ENCODE measurements at places on chromosomes 11 and 22. TPM values are rescaled to one million over a fixed set of nuclear protein-coding genes. Genes with fewer than 3 reads are reported as not detected.
A peak's percentile ranks its signal among the peaks of the same experiment; 100 is the strongest.

The TMEM126B gene
- polyA plus RNA-seq, result 47.1 TPM

- DNase-seq, result no peak
Observed at GRCh38 chr11:11898648-11899047, 56.9 kb downstream of the USP47 start.

DNA sequence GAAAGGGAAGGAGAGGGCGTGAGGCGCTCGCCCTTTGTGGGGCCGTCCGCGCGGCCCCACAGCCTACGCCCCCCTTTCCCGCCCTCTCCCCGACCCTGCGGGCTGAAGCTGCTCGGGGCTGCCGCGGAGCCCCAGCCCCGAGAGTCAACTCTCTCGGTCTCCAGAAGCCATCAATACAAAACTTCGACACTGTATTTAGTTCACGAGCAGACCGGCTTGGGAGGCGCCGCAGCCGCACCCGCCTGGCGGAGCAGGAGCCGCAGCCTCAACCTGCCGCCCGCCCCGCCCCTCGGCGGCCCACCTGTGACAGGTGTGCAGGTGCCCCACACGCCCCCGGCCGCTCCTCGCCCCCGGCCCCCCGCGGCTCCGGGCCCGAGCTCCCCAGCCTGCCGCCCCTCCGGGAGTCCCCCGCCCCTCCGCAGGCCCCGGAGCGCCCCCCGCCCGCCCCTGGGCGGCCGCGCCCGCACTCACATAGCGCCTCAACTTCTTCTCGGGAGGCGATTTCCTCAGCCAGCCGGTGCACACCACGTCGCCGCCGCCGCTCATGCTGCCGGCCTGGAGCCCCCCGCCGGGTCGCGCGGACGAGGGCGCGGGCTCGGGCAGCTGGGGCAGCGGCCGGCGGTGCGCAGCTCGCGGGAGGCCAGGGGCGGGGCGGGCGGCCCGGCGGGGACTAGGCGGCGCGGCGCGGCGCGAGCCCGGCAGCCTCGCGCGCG lies at the start of gene GAB2:
Gene GAB2, minus strand, starts transcription at position 646 of the 713 bp plus-strand sequence. Its CDS starts 100 bp downstream, at position 546.
- DNase-seq, result peak; percentile 43

GRCh38 chr11:11786771-11787170 lies 55.0 kb upstream of the USP47 start:
- no peak for DNase-seq

- DNase-seq, result no peak
Observed at GRCh38 chr11:15589070-15589626, 474.4 kb downstream of the INSC start.

- no peak for DNase-seq
Observed at GRCh38 chr11:95659088-95659487, 130.5 kb downstream of the FAM76B start.

DNA sequence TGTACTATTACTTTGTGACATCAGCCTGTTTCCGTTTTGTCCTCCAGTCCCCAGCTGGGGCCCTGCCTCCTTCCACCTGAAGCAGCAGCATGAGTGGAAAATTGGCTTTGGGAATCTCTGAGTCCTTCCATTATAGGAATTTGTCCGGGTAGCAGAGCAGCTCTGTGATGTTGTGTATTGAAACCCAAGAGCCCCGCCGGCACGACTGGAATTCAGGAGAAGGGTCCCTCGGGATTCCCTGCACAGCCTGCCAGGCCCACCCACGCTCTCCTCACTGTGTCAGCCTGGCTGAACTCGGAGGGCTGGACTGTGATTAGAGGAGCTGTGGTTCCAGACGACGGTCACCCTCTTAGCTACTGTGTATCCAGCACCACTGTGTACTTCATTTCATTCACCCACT lies 18.8 kb upstream of the TSPAN18 start:
- DNase-seq, result no peak

The TMPRSS5 gene
- polyA plus RNA-seq, result not detected

The OR5J2 gene
- not detected for polyA plus RNA-seq

- no peak for DNase-seq
Observed at GRCh38 chr11:29485641-29486040, 531.2 kb downstream of the KCNA4 start.

DNA sequence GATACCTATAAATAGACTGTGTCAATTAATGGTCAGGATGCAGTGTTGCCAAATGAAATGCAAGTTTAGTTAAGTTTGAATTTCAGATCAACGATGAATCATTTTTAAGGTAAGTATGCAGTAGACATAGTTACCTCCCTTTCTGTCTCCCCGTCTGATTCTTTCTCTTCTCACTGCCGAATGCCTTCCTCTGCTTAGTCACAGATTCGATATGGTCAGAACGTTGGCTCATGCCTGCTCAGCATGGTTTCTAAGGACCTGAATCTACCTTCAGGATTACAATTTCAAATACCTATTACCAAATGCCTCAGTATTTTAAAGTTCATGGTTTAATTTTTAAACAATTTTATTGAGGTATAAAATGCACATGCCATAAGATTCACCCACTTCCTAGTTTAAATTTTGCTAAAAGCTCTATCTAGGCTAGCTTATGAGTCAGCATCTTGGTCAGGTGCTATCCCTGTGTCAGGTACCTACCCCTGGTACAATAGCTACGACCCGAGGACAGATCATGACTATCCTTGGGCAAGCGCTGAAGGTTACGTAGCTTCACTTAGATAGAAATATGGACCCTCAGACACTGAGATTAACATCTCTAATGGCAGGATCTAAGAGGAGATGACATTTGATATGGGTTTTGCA lies 78.2 kb upstream of the SPON1 start:
- no peak for DNase-seq

GRCh38 chr11:24198481-24198880 lies 298.4 kb upstream of the LUZP2 start:
- DNase-seq, result no peak

The AASDHPPT gene
- 55.9 TPM for polyA plus RNA-seq

The KRTAP5-6 gene
- polyA plus RNA-seq, result not detected

- no peak for DNase-seq
Observed at GRCh38 chr11:134724779-134725140, 312.7 kb upstream of the B3GAT1 start.

DNA sequence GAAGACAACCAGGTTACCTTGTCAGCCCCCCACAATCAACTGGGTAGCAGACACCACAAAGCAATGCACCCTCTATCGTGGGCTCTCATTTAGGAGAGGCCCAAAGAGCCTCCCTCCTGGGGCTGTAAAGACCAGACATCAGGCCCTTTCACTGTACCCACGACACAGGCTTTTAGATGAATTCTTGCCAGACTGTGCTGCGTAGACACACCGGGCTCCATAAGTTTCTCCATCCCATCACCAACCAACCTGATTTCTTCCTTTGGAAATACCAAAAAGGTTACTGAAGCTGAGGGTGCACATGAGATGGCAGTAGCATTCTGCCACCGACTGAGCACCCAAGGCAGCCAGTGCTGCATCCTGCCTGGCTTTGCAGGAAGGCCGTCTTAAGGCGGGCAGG lies 46.4 kb upstream of the SLC25A1 start:
- DNase-seq, result no peak

GRCh38 chr22:43325176-43325575 lies 18.0 kb downstream of the SCUBE1 start:
- DNase-seq, result no peak

- DNase-seq, result no peak
Observed at GRCh38 chr11:104286129-104286528, 122.2 kb upstream of the PDGFD start.

DNA sequence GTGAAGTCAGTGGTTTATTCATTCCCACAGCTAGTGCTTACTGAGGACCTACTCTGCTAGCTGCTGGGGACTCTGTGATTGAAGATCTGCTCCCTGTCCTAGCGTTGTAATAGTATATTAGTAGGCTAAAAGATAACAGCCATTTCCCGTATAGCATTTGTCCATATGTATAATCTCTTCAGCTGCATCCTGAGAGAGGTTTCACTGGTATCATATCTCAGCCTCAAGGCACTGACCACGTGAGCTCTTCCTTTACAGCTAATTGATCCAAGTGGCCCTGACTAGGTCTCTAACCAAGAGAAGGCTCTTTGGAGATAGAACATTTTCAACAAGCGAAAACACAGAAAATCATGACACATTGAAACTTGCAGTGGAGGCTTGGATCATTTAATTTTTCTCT lies 110.2 kb downstream of the APIP start:
- DNase-seq, result no peak

DNA sequence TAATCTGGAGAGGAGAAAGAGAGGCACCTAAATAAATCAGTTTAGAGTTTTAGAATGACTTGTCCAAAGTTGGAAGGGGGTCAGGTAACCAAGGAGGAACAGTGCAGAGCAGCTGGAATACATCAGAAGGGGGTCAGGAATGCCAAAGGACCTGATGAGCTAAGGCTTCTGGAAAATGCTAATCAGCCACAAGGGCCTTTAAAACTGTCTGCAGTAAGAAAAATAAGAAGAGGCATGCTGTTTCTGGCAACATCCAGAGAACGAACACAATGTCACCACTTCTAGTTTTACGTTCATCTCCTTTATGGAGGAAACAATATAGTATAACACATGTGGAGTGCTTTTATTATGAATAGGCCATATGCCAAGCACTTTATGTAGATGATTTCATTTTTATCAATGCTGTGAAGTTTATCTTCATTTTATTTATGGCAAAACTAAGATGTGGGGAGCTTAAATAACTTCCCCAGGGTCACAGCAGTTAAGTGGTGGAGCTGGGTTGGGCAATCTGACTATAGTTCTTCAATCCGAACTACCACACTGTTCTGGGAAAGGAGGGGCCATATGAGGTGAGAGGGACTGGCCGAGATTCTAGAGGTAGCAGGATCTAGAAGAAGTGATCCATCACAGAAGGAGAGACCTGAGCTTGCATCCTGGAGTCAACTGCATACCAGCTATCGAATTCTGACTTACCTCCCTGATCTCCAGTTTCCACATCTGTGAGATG lies 22.6 kb downstream of the ACO2 start:
- DNase-seq, result no peak

- DNase-seq, result no peak
Observed at GRCh38 chr11:19939415-19939929, 220.8 kb downstream of the DBX1 start.

The FAM227A gene
- not detected for polyA plus RNA-seq

DNA sequence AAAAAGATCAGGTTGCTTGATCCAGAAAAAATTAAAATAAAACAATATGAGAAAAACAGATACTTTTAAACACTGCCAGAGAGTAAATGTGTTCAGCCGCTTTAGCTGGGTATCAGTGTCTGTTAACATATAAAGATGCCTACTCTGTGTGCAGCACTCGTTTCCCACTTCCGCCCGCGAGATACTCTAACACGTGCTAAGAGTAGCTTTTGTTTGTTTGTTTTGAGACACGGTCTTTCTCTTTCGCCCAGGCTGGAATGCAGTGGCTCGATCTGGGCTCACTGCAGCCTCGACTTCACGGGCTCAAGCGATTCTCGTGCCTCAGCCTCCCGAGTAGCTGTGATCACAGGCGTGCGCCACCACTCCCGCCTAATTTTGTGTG lies 531 bp upstream of the MEN1 start:
- no peak for DNase-seq

- DNase-seq, result no peak
Observed at GRCh38 chr11:67731583-67731982, 57.2 kb upstream of the ALDH3B2 start.

- no peak for DNase-seq
Observed at GRCh38 chr11:130515829-130516553, 67.5 kb downstream of the ADAMTS15 start.

GRCh38 chr11:121762820-121763219 lies 310.1 kb upstream of the SORL1-AS1 start:
- DNase-seq, result no peak

DNA sequence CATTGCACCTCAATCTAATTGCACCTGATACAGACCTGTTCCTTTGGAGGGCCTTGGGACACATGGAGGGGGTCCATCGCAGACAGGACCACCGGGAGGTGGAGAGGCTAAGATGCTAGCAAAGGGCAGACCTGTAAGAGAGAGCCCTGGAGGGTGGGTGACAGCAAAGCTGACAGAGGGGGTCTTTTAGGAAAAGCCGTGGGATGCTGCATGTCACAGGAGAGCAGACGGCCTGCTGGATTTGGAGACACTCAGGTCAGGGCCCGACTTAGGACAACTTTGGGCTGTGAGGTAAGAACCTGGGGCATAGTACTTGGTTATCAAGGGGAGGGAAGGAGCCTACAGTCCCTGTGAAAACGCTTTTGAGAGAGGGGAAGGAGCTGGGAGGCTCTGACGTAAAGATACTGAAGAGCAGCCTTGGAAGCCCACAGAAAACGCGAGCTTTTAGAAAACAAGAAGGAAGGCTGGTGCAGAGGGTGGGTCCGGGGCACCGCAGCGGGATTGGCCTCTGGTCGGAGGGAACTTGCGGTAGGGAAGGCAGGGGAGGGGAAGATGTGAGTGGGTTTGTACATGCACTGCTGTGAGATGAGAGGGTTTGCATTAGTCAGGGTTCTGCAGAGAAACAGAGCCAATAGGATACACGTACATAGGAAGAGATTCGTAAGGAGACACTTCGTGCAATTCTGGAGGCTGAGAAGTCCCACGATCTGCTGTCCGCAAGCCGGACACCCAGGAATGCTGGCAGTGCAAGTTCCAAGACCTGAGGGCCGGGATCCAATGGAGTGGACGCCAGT lies 868.5 kb downstream of the TBC1D22A start:
- no peak for DNase-seq

The KRTAP5-10 gene
- not detected for polyA plus RNA-seq

DNA sequence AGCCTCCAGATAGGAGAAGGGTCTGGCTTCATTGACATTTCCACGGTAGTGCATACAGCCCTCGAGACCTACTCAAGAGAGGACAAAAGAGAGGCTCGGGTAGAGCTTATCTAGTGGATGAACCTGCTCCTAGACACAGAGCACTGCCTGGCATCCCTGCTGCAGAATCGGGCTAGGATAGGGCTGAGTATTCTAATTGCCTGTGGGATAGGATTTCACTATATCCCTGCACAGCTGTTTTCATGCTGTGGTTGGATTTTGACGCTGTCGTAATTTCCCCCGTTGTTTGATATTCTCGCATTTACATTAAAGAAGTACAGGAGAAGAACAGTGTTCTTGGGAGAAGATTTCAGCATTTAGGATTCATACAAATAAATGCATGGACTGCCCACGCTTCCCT lies 107.8 kb downstream of the KIRREL3 start:
- DNase-seq, result no peak

DNA sequence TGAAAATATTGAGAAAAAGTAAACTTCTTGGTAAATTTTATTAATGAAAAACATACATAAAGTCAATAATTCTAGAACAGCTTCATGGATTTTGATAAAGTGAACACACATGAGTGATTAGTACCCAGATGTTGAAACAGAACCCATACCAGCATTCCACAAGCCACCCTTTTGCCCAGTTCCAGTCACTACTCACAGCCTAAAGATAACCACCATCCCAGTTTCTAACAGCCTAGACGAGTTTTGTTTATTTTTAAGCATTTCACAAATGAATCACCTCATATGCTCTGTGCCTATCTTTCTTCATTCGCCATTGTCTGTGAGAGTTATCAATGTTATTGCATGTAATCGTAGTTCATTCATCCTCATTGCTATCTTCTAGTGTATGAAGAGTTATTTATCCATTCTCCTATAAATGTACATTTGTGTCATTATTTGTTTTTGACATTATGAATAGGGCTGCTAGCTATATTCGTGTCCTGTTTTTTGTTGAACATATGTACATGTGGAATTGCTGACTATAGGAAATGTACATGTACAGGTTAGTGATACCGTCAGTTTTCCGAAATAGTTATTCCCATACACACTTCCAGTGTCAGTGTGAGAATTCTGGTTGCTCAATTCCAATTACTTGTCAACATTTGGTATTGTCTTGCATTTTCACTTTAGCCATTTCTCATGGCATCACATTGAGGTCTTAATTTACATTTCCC lies 44.5 kb upstream of the TEAD1 start:
- no peak for DNase-seq

The NCF4 gene
- 0.24 TPM for polyA plus RNA-seq

The C11orf97 gene
- not detected for polyA plus RNA-seq

The ZC3H12C gene
- polyA plus RNA-seq, result not detected

- no peak for DNase-seq
Observed at GRCh38 chr11:58061813-58062212, 31.1 kb downstream of the OR6Q1 start.

Measured in naive thymus-derived CD4-positive, alpha-beta T cell (primary cell).